Activated T-helper 2 cell treated with anti-CD3 and anti-CD28 coated beads, Interferon-gamma antibody, Interleukin-2, Interleukin-4, amounts not matched to agents 10 μg/mL and 5 μg/mL and 100 μg/mL, durations not matched to agents 14 hours and 24 hours and 36 hours (primary cell): ENCODE measurements at places on chromosomes 5 and 9. TPM values are rescaled to one million over a fixed set of nuclear protein-coding genes. Genes with fewer than 3 reads are reported as not detected.

- H3K4me1 ChIP-seq = no peaks in the 10 kb centered on the region
- H3K27me3 ChIP-seq = no peaks in the 10 kb centered on the region
- no peak overlapping the region for H3K27ac ChIP-seq
- no peak for DNase-seq
- H3K36me3 ChIP-seq = no peaks in the 10 kb centered on the region
Observed at GRCh38 chr5:65366655-65367054, 115.1 kb downstream of the ADAMTS6 start.

Gene SLC34A1
- total RNA-seq = not detected in 2 replicates

- no peaks in the 10 kb centered on the region for H3K36me3 ChIP-seq
- H3K4me3 ChIP-seq = peak overlapping the region; percentile 69
- H3K27ac ChIP-seq = no peak overlapping the region
- peaks cover 69% of the 10 kb centered on the region for H3K27me3 ChIP-seq
- no peak for DNase-seq
- H3K4me1 ChIP-seq = peaks cover 20% of the 10 kb centered on the region
Observed at GRCh38 chr5:116573702-116574366, 789 bp downstream of the SEMA6A start.

DNA sequence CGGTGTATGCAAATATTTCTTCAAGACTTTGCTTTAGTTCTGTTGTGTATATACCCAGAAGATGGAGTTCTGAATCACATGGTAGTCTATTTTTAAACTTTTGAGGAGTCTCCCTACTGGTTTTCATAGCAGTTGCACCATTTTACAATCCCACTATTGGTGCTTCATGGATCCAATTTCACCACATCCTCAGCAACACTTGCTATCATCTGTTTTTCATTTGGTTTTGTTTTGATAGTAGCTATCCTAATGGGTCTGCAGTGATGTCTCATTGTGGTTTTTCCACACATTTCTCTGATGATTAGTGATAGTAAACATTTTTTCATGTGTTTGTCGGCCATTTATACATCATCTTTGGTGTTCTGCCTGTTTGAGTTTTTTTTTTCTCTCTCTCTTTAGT lies 1339.3 kb downstream of the EFNA5 start:
- H3K27me3 ChIP-seq = no peaks in the 10 kb centered on the region
- H3K4me1 ChIP-seq = no peaks in the 10 kb centered on the region
- H3K27ac ChIP-seq = no peak overlapping the region
- no peaks in the 10 kb centered on the region for H3K36me3 ChIP-seq

DNA sequence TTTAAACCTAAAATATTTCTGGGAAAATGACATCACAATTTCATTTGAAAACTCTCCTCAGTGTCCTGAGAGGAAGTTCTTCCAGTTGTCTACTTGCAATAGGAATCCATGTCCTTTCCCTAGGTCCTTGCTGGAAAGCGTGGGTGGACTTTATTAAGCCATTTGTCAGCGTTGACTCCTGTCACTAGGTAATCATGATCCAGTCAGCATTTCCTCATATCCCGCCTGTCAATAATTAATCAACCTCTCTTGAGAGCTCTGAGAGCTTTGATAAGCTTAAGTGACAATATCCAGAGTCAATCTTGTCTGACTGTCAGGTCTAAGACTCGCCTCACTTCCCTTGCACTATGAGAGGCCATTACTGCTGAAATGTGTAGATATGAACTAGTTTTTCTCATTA lies 107.2 kb upstream of the SLIT3 start:
- no peak overlapping the region for H3K4me3 ChIP-seq
- no peaks in the 10 kb centered on the region for H3K4me1 ChIP-seq
- no peak overlapping the region for H3K27ac ChIP-seq

Gene PCDHA1
- 0.07 TPM in 1 of 2 replicates, not detected in the other for total RNA-seq

Gene SOHLH1
- not detected in 2 replicates for total RNA-seq

- H3K4me1 ChIP-seq = no peaks in the 10 kb centered on the region
- no peaks in the 10 kb centered on the region for H3K36me3 ChIP-seq
- H3K27ac ChIP-seq = no peak overlapping the region
- no peak overlapping the region for H3K4me3 ChIP-seq
Observed at GRCh38 chr9:78502566-78502965, 205.6 kb downstream of the PSAT1 start.

DNA sequence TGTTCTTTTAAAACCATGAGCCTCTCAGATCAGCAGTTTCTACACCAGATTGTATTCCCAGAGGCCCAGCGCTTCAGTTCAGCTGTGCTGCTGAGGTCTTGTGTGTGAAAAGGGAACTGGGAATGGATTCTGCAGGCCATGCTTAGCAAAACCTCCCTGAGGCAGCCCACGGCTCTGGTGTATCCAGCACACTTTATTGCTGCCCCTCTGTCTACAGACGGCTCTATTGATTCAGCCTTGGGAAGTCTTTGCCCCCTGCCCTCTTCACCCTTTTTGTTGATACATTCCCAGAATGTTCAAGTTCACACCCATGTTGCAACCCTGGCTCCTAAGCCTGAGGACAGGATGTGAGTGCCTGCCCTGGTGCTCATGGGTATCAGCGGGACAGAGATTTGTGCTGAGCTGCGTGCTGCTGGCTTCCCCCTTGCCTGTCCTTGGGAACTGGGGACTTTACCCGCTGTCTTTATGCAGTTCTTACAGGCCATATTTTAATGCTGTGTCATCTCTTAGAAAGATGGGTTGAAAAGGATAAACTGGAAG lies 37.3 kb downstream of the ARHGAP26 start:
- DNase-seq = no peak
- H3K4me1 ChIP-seq = peaks cover 26% of the 10 kb centered on the region
- no peaks in the 10 kb centered on the region for H3K27me3 ChIP-seq
- no peak overlapping the region for H3K27ac ChIP-seq

Gene LCN15
- not detected in 2 replicates for total RNA-seq

DNA sequence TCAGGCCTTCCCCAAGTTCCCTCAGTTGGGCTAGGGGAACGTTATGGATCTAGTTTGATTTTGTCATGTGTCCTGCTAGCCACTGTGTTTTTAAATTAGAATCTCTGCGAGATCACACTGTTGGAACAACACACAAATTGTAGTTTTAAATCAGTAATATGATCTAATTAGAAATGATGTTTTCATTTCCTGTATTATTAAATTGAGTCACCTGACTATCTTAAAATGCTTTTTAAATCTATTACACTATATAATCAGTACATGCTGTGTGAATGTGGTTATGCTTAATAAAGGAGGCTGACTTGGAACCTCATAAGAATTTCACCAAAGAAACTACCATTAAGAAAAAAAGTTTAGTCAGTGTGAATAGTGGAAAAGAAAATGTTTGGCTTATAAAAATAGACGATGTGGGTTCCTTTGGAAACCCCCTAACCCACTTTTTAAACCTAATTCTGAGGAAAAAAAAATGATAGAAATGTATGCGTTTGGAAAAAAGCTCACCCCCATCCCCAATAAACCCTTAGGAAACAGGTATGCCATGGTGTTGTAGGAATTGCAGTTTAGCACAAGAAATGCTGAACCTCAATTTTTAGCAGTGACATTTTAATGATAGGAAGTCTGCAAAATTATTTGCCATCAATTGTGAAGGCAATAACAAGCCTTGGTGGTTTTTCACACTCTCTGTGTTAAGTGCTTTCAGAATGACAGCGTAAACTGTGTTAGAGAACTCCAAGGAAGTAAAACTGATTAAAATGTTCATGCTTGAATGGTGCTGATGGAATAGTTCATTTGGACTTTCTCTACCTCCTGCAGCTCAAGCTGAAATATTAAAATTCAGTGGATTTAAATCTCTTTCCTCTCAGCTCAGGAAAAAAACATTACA lies 59.0 kb downstream of the TLE4 start:
- peaks cover 44% of the 10 kb centered on the region for H3K4me1 ChIP-seq
- DNase-seq = no peak
- no peak overlapping the region for H3K4me3 ChIP-seq
- no peaks in the 10 kb centered on the region for H3K27me3 ChIP-seq
- peaks cover 24% of the 10 kb centered on the region for H3K36me3 ChIP-seq

Gene TAF1L
- total RNA-seq = not detected in 2 replicates

- no peaks in the 10 kb centered on the region for H3K27me3 ChIP-seq
- no peaks in the 10 kb centered on the region for H3K36me3 ChIP-seq
- no peak for DNase-seq
- no peaks in the 10 kb centered on the region for H3K4me1 ChIP-seq
- H3K4me3 ChIP-seq = no peak overlapping the region
- H3K27ac ChIP-seq = no peak overlapping the region
Observed at GRCh38 chr5:123223921-123224320, 134.9 kb downstream of the PRDM6 start.

DNA sequence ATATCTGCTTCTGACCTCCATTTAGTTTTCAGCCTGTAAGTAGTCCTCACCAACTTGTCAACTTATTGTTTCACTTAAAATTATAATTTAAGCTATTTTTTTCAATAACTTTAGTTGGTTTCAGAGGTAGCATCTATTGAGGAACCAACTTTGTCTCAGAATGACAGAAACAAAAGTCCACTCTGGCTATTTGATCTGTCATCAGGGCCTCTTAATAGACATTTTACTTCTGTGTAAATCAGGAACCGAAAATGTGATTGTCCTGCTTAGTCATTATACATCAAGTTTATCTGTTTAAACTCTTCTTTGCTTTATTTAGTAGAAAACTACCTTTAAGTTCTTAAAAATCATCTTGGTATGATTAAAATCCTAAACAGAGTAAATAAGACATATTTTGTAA lies 820.8 kb upstream of the EDIL3 start:
- no peaks in the 10 kb centered on the region for H3K4me1 ChIP-seq
- no peaks in the 10 kb centered on the region for H3K36me3 ChIP-seq
- H3K27me3 ChIP-seq = no peaks in the 10 kb centered on the region
- no peak overlapping the region for H3K27ac ChIP-seq

DNA sequence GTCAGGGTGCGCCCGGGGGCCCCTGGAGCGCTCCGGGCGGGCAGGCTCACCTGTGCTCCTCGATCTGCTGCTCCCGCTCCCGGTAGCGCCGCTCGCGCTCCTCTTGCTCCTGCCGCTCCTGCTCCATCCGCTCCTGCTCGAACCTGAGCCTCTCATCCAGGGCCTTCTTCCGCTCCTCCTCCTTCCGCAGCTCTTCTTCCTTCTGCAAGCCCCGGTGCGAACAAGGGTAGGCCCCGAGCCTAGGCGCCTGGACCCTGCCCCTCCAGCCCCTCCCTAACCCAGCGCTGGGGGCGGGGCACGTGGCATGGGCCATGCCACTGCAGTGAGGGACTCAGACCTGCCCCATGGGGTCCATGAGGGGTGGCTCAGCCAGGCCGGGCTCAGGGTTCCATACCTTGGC lies 6.6 kb downstream of the DBN1 start:
- no peak overlapping the region for H3K4me3 ChIP-seq
- no peak for DNase-seq
- no peaks in the 10 kb centered on the region for H3K27me3 ChIP-seq
- H3K4me1 ChIP-seq = peaks cover 10% of the 10 kb centered on the region
- peaks cover 9% of the 10 kb centered on the region for H3K36me3 ChIP-seq
- H3K27ac ChIP-seq = no peak overlapping the region

DNA sequence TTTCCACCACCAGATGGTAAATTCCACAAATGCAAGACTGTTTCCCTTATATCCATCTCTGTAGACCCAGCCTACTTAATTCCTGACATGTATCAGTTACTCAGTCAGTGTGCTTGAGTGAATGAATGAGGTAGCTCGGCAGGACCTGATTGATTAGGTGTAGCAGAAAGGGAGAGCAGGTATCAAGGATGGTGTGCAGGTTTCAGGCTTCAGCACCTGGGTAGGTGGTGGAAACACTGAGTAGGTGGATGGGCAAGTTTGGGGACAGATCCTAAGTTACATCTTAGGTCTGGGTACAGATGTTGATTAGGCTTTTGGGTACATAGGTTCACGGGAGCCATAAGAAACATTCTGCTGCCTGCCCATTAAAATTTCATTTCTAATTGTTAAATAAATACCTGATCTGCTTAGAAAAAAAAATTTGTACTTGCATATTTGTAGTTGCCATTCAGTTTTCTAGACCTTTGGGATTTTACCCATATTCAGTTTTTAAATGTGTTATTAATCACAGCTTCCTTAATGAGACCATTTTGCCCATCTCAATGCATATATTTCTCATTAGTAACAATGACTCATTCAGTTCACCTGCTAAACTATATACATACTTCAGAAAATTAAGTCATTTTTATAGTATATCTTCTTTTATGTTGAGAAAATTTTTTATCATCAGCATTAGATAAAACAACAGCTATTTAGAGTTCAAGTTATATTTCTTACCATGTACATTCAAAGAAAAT lies 111.8 kb downstream of the INIP start:
- H3K27ac ChIP-seq = no peak overlapping the region
- DNase-seq = no peak
- H3K4me3 ChIP-seq = no peak overlapping the region
- H3K27me3 ChIP-seq = no peaks in the 10 kb centered on the region
